ENCODE measurements at places on chromosomes 6 and 20.
A peak's percentile ranks its signal among the peaks of the same experiment; 100 is the strongest.

GRCh38 chr6:46053039-46053933, 37.6 kb upstream of the CLIC5 start:
- no peak for DNase-seq

- no peak for DNase-seq
Measured at GRCh38 chr6:17098538-17098937, 3.3 kb upstream of the STMND1 start.

GRCh38 chr20:2210646-2211552, 84.9 kb upstream of the TGM3 start:
- no peak for DNase-seq

DNA sequence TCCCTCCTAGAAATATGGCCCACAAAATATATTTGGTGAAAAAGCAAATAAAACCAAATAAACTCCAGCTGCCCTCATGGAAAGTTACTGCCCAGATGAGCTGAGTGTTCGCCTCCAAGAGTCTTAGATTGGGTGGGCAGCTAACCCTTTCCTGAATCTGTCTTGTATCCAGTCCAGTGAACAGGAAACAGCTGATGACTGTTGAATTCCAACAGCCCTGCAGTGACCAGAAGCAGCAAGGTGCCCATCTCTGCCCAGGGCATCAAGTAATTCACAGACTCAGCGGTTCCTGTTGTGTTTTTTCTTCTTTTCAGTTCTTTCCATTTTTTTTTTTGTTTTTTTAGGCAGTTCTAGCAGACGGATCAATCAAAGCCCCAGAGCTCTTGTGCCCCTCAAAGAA, 199.2 kb downstream of the UBE3D start:
- no peak for DNase-seq

GRCh38 chr6:111207141-111207858, 120.0 kb downstream of the SLC16A10 start:
- no peak for DNase-seq

- DNase-seq = no peak
Measured at GRCh38 chr6:100135977-100136376, 142.0 kb upstream of the MCHR2 start.

DNA sequence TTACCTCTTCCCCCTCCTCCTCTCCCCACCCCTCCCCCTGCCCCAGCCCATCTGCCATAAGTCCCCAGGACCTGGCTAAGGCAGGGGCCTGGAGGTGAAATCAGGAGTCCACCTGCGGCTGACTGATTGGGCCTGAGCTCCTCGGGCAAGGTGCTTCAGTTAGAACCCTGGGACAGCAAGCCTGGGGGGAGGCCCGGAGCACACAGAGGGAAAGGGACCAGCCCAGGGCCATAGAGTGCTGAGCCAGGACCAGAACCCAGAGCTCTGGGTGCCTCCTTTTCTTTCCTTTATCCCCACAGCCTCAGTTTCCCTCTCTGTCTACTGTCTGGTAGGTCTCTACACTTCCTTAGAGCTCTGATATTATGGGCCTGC, 35.7 kb upstream of the VEGFA start:
- DNase-seq = no peak

GRCh38 chr20:58086763-58087561, 141.5 kb downstream of the ANKRD60 start:
- DNase-seq = peak; percentile 6

DNA sequence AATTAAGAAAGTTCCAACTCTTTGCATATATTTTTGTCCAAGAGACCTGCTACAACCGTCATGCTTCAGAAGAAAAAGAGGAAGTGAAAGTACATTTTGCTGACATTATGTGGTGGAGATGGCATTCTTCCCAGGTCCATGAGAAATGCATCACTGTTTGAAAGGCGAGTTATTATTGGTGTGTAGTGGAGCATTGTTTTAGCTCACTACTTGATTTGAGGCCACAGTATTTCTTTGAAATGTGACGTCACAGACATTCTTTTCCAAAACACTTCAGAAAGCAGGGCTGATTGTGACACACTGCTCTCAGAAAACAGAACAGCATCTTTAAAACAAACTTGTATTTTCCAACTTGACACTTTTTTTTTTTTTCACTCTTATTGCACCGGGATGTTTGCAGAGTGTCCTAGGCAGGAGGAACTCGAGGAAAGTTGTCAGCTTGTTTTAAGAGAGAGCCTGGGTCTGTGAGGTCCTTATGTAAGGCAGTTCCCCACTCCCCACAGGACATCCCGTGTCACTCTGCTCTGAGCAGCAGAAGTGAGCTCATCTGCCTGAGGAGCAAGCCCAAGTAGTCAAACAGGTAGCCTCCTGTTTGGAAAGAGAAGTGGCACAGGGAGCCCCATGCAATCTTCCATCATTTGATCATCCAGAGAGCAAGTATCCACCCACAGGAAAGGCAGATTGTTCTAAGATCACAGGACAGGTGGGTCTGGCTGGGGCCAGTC, 1.1 kb downstream of the SPTLC3 start:
- DNase-seq = peak; percentile 15

- DNase-seq = peak; percentile 36
Measured at GRCh38 chr6:152338335-152339125, 298.6 kb downstream of the SYNE1 start.

DNA sequence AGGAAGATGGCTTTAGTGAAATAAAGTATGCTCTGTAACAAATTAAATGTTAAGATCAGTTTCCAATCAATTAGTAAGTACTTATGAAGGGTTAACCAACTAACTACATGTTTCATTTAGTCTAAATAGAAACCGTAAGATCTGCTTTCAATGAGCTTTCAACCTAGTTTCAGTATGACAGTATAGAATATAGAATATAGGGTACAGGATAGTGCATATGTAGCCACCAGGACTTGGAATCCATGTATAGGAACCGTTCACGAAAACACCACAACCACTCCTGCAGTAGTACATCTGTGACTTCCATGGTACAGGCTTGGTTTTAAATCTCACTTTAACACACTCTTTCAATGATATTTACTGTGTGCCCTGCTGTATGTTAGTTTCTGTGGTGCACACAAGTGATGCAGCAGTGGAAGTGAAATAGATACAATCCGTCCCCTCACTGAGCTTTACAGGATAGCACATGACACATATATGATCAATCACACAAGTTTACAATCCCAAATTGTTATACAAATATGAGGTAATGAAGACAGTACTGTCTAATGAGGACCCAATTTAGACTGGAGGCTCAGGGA, 479.7 kb upstream of the MARCKS start:
- DNase-seq = no peak

DNA sequence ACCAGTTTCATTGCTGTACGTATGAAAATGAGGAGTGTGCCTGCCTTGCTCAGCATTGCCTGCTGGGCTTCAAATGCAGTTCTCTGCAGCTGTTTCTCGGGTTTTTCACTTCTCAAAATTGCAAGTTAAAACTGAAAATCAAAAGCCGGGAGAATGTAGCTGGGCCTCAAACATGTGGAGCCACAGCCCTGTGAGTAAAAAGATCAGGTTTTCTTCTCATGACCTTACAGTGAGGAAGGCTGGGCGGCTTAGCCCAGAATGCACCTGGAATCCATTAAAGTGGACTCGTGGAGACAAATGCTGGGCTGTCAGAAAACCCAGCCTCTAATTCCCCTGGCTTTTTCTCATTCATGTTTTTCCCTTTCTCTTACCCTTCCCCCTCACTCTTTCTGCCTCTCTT, 34.4 kb downstream of the DSE start:
- DNase-seq = no peak

- no peak for DNase-seq
Measured at GRCh38 chr6:113466526-113466925, 390.6 kb upstream of the MARCKS start.

GRCh38 chr6:5937936-5938706, 68.6 kb downstream of the NRN1 start:
- no peak for DNase-seq

GRCh38 chr6:21317642-21318041, 275.9 kb upstream of the SOX4 start:
- DNase-seq = no peak
